ENCODE measurements at places on chromosomes 16 and 17.

DNA sequence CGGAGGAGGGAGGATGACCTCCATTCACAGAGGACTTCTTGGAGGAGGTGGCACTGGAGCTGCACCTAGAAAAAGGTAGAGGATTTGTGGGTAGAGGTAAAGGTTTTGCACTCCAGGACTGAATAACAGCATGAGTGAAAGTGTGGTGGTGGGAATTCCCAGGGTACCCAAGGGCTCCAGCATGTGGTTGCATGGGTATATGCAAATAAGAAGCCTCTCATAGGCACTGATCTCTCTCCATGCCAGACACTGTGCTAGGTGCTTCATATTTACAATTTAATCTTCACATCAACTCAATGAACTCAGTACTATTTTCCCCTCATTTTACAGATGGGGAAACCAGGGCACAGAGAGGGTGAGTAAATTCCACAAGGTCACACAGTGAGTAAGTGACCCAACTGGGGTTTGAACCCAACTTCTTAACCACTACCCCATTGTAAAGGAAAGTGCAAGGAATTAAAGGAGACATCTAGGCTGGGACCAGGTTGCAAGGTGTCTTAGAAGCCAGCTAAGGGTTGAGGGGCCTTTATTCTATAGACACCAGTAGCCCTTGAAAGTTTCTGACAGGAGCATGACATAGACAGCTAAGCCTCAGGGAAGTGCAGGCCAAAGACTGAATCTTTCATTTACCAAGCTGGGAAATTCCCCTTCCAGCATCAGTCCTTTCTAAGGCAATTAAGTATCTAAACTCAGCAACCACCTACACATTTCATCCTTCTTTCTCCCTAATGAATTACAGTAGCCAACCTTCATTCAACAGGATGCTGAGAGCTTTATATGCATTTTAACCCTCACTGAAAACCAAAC is 21.3 kb downstream of the SCNN1B start:
- DNase-seq, result no peak

- peak; percentile 68 for DNase-seq
Observed at GRCh38 chr17:44608727-44609435, 47.4 kb upstream of the MEIOC start.

- DNase-seq, result no peak
Observed at GRCh38 chr17:64085650-64086005, 44.3 kb downstream of the ERN1 start.

- DNase-seq, result no peak
Observed at GRCh38 chr17:36117505-36118382, 14.1 kb downstream of the CCL4 start.

- DNase-seq, result no peak
Observed at GRCh38 chr17:79276821-79277220, 202.2 kb downstream of the ENGASE start.

DNA sequence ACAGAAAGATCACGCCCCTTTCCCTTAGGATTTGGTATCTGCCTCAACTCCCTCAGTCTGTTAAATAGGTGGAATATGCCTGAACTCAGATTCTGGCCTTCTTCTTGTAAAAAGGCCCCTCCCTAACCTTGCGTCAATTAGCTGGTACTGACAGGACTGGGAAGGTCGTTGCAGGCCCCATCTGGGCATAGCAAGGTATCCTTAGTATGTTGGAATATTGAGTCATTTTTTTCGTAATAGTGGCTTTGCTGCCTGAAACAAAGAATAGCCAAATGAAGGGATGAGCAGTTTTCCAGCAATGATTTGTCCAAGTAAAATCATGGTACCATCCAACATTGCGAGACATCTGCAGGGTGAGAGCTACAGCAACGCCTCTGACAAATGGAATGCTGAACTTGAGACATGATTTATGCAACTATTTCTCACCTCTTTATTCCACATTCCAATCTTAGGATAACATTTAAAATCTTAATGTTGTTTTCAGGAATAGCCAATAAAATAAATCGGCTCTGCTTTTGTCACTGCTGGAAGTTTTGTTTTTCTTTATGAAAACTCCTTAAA is 39.3 kb upstream of the BRD7 start:
- DNase-seq, result no peak

Measured in NCI-H2029 treated with DMSO at 0.1 percent for 48 hours (cell line).